ENCODE measurements at places on chromosomes 1 and 21. TPM values are rescaled to one million over a fixed set of nuclear protein-coding genes. Genes with fewer than 3 reads are reported as not detected.
A peak's percentile ranks its signal among the peaks of the same experiment; 100 is the strongest.

SAMD11 gene
- polyA plus RNA-seq, result 3.7 TPM

CLCA4 gene
- polyA plus RNA-seq, result 0.20 TPM

WNT4 gene
- polyA plus RNA-seq, result 0.94 TPM

NEGR1 gene
- 0.86 TPM for polyA plus RNA-seq

CCDC30 gene
- 1.5 TPM for polyA plus RNA-seq

OLFML2B gene
- polyA plus RNA-seq, result 3.0 TPM

RNF223 gene
- polyA plus RNA-seq, result 0.57 TPM

CELSR2 gene
- polyA plus RNA-seq, result 2.7 TPM

OR14K1 gene
- polyA plus RNA-seq, result not detected

RIIAD1 gene
- polyA plus RNA-seq, result 8.6 TPM

PODN gene
- 16.4 TPM for polyA plus RNA-seq

SPRR2G gene
- not detected for polyA plus RNA-seq

CASQ2 gene
- 1.9 TPM for polyA plus RNA-seq

ARHGAP30 gene
- polyA plus RNA-seq, result 66.3 TPM

AKT3 gene
- 7.1 TPM for polyA plus RNA-seq

SZT2 gene
- 31.8 TPM for polyA plus RNA-seq

C1orf185 gene
- polyA plus RNA-seq, result not detected

TCHHL1 gene
- polyA plus RNA-seq, result not detected

GRCh38 chr1:26696119-26696653 lies 371 bp downstream of the ARID1A start:
- H3K4me1 ChIP-seq, result peaks cover 31% of the 10 kb centered on the region
- peak overlapping the region; percentile 86 for H3K4me3 ChIP-seq

DNA sequence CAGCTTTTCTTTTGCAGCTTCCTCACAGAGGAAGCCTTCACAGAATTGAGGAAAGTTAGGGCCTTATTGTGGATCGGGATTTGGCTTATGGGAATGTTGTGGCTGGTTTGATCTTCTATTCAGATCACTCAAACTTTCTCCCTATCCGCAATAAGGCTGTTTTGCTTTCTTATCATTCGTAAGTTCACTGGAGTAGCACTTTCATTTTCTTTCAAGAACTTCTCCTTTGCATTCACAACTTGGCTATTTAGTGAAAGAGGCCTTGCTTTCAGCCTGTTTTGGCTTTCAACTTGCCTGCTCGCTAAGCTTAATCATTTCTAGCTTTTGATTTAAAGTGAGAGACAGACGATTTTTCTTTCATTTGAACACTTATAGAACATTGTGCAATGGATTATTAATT lies 181.9 kb upstream of the B3GALT2 start:
- peak; percentile 26 for DNase-seq
- peaks cover 3% of the 10 kb centered on the region for H3K36me3 ChIP-seq
- no peak overlapping the region for H3K4me3 ChIP-seq
- peak overlapping the region; percentile 47 for H3K27ac ChIP-seq

DNA sequence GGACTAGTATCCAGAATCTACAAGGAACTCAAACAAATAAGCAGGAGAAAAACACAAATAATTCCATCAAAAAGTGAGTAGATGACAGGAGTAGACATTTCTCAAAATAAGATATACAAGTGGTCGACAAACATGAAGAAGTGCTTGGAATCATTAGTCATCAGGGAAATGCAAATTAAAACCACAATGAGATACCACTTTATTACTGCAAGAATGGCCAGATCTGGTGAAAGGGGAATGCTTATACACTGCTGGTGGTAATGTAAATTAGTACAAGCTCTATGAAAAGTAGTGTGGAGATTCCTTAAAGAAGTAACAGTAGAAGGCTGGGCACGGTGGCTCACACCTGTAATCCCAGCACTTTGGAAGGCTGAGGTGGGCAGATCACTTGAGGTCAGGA lies 73.8 kb downstream of the POU2F1 start:
- DNase-seq, result no peak
- H3K4me1 ChIP-seq, result peaks cover 5% of the 10 kb centered on the region
- H3K36me3 ChIP-seq, result no peaks in the 10 kb centered on the region
- no peak overlapping the region for H3K27ac ChIP-seq
- no peak overlapping the region for H3K4me3 ChIP-seq

- no peak overlapping the region for H3K4me3 ChIP-seq
- DNase-seq, result no peak
Observed at GRCh38 chr1:66767626-66768025, 15.4 kb downstream of the DYNLT5 start.

DNA sequence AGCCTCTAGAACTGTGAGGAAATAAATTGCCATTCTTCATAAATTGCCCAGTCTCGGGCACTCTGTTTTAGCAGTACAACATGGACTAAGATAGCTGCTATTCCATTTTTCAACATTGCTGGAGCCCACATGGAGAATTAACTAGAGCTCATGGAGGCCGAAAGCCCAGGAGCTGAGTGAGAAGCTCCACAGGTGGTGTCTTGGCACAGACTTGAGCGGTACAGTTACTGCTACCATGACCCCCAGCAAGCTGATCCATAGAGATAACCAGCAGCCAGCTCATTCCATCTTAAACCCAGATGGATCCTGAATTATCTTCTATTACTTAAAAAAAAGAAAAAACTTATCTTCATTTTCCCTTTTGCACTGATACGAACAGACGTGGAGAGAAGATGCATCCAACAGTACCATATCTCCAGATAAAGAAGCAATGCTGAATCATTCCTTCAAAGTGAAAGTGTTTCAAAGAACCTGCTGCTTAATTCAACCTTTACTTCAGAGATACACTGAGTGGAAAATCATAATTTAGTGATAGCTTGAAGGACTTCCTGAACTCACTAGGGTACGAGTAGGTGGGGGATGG lies 115.1 kb downstream of the SETD4 start:
- H3K27ac ChIP-seq, result no peak overlapping the region
- H3K4me3 ChIP-seq, result no peak overlapping the region
- no peaks in the 10 kb centered on the region for H3K27me3 ChIP-seq
- H3K4me1 ChIP-seq, result no peaks in the 10 kb centered on the region
- no peaks in the 10 kb centered on the region for H3K36me3 ChIP-seq
- DNase-seq, result no peak

- H3K27me3 ChIP-seq, result no peaks in the 10 kb centered on the region
- DNase-seq, result peak; percentile 57
- no peak overlapping the region for H3K27ac ChIP-seq
- no peaks in the 10 kb centered on the region for H3K4me1 ChIP-seq
- no peaks in the 10 kb centered on the region for H3K36me3 ChIP-seq
Observed at GRCh38 chr1:183580281-183580682, 10.0 kb downstream of the NCF2 start.

GRCh38 chr1:242189591-242189990 lies 190.7 kb upstream of the MAP1LC3C start:
- no peaks in the 10 kb centered on the region for H3K27me3 ChIP-seq
- DNase-seq, result no peak
- peaks cover 3% of the 10 kb centered on the region for H3K4me1 ChIP-seq
- no peak overlapping the region for H3K4me3 ChIP-seq
- no peak overlapping the region for H3K27ac ChIP-seq

- H3K27ac ChIP-seq, result no peak overlapping the region
- H3K4me3 ChIP-seq, result no peak overlapping the region
- H3K36me3 ChIP-seq, result no peaks in the 10 kb centered on the region
- peaks cover 3% of the 10 kb centered on the region for H3K27me3 ChIP-seq
- H3K4me1 ChIP-seq, result no peaks in the 10 kb centered on the region
Observed at GRCh38 chr1:163048869-163049268, 20.3 kb upstream of the RGS4 start.

- H3K4me1 ChIP-seq, result no peaks in the 10 kb centered on the region
- no peak overlapping the region for H3K27ac ChIP-seq
- H3K36me3 ChIP-seq, result no peaks in the 10 kb centered on the region
Observed at GRCh38 chr21:30227633-30228404, 11.9 kb upstream of the CLDN8 start.

- DNase-seq, result no peak
- H3K4me3 ChIP-seq, result no peak overlapping the region
- H3K27ac ChIP-seq, result no peak overlapping the region
- peaks cover 5% of the 10 kb centered on the region for H3K36me3 ChIP-seq
- no peaks in the 10 kb centered on the region for H3K27me3 ChIP-seq
Observed at GRCh38 chr1:155196893-155197638, 10.6 kb downstream of the THBS3 start.

- no peaks in the 10 kb centered on the region for H3K36me3 ChIP-seq
- no peak overlapping the region for H3K27ac ChIP-seq
- DNase-seq, result no peak
- H3K4me1 ChIP-seq, result no peaks in the 10 kb centered on the region
- no peak overlapping the region for H3K4me3 ChIP-seq
Observed at GRCh38 chr1:29358183-29358582, 121.9 kb downstream of the PTPRU start.

DNA sequence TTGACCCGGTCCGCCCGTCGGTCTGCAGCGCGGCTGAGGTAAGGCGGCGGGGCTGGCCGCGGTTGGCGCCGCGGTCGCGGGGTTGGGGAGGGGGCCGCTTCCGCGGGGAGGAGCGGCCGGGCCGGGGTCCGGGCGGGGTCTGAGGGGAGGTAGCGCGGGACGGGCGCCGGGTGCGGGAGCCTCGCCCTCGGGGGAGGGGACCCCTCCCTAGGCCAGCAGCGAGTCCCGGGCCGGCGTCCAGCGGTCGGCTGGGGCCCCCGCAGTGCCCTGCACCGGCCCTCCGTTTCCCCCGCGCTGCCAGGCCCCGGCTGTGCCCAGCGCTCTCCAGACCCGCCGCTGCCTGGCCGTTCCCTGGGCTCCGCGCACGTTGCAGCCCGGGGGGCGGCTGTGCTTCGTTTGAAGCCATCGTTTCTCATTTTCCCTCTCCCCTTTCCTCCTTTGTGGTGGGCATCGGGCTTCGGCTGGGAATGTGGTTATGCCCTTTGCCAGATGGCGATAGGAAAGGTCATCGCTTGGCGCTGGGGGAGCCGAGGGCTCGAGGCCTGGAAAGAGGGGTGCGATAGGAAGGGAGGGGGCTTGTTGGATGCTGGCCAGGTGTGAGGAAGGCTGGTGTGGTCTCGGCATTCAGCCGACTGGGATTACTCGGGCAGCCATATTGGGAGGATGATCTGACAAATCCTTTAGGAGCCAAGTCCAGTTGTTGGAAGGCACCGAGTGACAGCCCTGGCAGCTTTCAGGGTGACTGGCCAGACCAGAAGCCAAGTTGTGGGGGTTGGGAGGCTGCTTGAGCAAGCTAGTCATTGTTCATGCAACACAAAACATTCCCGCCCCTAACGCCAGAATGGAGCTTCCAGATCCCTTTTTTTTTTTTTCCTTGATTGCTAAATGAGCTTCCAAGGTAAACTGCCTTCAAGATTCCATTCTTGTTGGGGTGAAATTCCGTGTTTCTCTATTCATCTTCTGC lies 753 bp downstream of the KIF1B start:
- H3K36me3 ChIP-seq, result no peaks in the 10 kb centered on the region
- peak overlapping the region; percentile 88 for H3K4me3 ChIP-seq
- peak overlapping the region; percentile 99 for H3K27ac ChIP-seq
- H3K4me1 ChIP-seq, result peaks cover 28% of the 10 kb centered on the region
- DNase-seq, result peak; percentile 92

- H3K36me3 ChIP-seq, result no peaks in the 10 kb centered on the region
- H3K27ac ChIP-seq, result peak overlapping the region; percentile 44
- no peak for DNase-seq
- H3K4me1 ChIP-seq, result peaks cover 23% of the 10 kb centered on the region
- no peak overlapping the region for H3K4me3 ChIP-seq
Observed at GRCh38 chr1:203273869-203274602, 31.3 kb upstream of the BTG2 start.

- no peaks in the 10 kb centered on the region for H3K4me1 ChIP-seq
- H3K27ac ChIP-seq, result no peak overlapping the region
- H3K36me3 ChIP-seq, result no peaks in the 10 kb centered on the region
- peaks cover 5% of the 10 kb centered on the region for H3K27me3 ChIP-seq
Observed at GRCh38 chr1:111803951-111804350, 48.2 kb downstream of the DDX20 start.

DNA sequence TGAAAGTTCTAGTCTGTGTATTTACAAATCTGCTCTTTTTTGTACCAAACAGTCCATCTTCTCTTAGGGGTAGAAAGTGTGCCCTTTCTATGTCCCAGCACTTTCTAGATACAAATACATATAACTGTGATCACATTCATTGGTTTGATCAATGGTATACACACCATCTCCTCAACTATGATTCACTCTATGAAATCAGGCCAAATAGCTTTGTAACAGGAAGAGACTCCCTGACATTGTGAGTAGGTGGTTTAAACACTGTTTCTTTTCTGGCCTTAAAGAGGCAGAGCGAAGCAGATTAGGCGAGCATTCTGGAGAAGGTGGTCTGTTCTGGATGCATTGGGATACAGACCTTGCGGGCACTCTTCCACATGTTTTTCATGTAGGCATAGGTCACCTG lies 39.3 kb upstream of the EXOSC10 start:
- no peak overlapping the region for H3K4me3 ChIP-seq
- peaks cover 32% of the 10 kb centered on the region for H3K36me3 ChIP-seq
- no peaks in the 10 kb centered on the region for H3K27me3 ChIP-seq

DNA sequence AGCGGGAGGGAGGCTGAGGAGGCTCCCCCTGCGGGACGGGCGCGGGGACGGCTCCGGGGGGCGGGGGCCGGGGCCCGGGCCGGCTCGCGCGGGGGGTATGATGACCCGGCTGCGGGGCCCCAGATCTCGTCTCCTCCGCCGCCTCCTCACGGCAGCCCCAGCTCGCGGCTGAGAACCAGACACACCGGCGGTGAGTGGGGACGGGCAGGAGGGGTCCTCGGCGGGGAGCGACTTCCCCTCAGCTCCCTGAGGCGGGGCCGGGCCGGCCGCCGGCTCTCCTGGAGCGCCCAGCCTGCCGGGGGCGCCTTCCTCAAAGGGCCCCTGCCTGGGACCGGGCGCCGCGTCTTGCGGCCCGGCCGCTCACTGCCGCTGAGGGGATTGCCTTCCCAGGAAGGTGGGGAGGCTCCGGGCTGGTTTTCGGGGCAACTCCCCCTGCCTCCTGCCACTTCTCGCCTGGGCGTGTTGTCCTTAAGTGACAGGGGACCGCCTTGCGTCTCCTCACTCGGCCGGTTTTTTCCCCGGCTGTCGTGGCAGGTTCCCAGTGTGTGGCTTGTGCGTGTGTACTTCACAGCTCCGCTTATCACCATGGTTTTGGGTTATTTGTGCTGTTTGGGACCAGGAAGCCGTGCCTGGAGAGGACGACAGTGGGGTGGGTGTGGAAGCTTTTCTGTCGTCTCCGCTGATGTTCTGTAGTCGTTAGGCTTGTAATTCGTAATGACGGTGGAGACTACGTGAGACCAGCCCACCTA lies 800 bp downstream of the HIPK1 start:
- no peaks in the 10 kb centered on the region for H3K27me3 ChIP-seq
- no peaks in the 10 kb centered on the region for H3K4me1 ChIP-seq
- H3K4me3 ChIP-seq, result peak overlapping the region; percentile 92
- H3K36me3 ChIP-seq, result no peaks in the 10 kb centered on the region

GRCh38 chr1:32753532-32754316 lies 51.2 kb upstream of the SYNC start:
- H3K27me3 ChIP-seq, result no peaks in the 10 kb centered on the region
- peaks cover 24% of the 10 kb centered on the region for H3K4me1 ChIP-seq
- H3K4me3 ChIP-seq, result peak overlapping the region; percentile 57
- H3K36me3 ChIP-seq, result no peaks in the 10 kb centered on the region

GRCh38 chr1:101141376-101141775 lies 95.4 kb upstream of the S1PR1 start:
- peaks cover 39% of the 10 kb centered on the region for H3K4me1 ChIP-seq
- DNase-seq, result no peak
- H3K36me3 ChIP-seq, result no peaks in the 10 kb centered on the region
- H3K4me3 ChIP-seq, result no peak overlapping the region
- H3K27ac ChIP-seq, result no peak overlapping the region
